ENCODE measurements at places on chromosomes 1 and 21.
A peak's percentile ranks its signal among the peaks of the same experiment; 100 is the strongest.

- DNase-seq = no peak
These were observed 14.0 kb upstream of the CFAP126 start for GRCh38 chr1:161381707-161382106.

DNA sequence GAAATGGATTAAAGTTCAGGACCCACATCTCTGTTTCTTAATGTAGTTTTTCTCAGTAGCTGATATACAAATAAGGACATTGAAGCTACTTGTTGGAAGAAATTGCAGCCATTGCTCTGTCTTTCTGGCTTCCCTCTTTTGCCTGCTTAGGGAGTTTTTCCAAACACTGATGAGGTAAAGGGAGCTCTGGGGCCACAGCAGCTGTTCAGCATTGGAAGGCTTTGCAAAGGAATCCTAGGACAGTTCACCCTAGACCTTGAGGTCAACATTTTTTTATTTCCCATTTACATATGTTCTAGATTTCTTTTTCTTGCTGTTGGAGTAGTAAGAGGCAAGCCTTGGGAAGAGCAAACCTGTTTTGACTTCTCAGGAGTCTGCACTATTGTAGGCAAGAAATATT lies 126.9 kb upstream of the PLPPR5 start:
- DNase-seq = no peak

DNA sequence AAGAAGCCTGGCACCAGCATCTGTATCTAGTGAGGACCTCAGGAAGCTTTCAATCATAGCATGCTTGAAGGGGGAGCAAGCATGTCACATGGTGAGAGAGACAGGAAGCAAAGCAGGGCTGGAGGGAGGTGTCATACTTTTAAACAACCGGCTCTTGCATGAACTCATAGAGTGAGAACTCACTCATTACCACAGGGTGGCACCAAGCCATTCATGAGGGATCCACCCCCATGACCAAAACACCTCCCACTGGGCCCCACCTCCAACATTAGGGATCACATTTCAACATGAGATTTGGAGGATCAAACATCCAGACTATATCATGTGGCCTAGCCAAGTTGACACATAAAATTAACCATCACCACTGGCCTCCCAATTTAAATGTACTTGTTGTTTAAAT lies 125.1 kb upstream of the KCND3 start:
- peak; percentile 9 for DNase-seq

- no peak for DNase-seq
These were observed 7.0 kb downstream of the CAPZB start for GRCh38 chr1:19478322-19478721.

DNA sequence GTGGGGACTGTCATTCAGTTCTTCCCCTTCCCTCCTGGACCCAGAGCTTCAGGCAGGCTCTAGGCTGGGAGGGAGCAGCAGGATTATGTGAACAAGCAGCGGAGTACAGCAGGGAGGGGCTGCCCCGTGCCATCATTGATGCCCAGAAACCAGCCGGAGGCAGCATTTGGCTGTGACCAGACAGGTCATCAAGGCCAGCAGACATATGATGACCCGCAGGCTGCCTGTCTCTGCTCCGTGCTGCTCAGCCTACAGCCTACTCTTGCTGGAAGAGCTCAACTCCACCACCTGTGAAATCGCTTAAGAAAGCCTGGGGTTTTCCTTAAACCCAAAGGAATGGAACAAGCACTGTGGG lies 4.9 kb downstream of the KLHL21 start:
- DNase-seq = no peak

DNA sequence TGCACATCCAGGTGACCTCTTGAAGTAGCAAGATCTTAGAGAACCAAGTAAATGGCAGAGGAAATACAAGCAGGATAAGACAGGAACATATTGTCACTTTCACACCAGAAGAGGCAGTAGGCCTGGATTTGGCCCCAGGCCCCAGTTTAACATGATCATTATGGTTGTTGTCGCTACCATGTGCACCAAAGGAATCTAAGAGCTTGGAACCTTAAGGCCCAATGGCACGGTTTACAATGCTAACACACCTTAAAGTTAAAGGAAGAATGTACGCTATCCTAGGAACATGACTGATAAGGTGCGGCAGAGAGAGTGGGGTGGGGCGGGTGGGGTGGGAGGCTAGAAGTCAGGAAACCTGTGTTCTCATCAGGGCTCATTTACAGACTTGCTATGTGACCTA lies 147.5 kb downstream of the ROR1 start:
- no peak for DNase-seq

DNA sequence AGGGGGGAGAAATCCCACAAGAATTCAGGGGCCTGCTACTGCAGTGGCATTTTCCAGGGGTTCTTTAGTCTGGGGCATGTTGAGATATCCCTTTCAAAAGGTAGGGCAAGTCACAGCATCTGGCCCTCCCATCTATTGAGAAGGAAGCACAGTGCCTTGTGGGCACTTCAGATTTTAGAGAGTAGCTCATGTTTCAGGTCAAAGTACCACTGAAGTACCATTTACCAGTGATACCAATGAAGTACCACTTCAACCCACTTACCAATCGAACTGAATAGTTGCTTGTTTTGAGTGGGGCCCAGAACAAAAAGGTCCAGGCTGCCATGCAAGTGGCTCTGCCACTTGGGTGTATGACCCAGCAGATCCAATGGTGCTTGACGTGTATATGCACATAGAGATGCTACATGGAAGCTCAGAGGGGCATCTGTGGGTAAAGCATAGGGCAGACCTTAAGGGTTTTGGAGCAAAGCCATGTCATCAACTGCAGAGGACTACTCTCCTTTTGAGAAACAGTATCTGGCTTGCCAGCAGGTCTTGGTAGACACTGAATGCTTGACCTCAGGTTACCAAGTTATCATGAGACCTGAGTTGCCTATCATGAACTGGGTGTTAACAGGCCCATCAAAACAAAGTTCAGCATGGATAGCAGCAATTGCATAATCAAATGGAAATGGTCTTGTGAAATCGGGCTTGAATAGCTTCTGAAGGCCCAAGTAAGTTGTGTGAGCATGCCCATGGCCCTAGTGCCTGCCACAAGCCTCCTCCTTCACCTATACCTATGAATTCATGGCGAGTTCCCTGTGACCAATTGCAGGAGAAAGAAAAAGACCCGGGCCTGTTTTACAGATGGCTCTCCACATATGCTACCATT lies 23.5 kb downstream of the PLA2G2D start:
- DNase-seq = no peak

DNA sequence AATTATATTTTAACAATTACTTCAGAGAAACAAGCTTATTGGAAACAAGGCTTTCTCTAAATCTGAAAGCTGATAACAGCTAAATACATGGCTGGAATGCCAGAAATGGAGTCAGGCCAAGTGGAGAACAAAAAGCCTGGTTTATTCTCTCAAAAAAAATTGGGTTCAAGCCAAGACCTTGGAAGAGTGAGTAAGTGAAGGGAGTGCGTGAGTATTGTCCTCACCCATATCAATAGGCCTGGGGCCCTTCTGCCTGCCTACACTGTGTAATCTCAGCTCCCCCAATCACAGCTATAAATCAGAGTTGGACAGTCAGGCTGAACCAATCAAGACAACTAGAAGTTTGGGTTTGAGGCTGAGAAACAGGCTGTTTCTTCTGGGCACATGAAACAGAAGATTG lies 7.4 kb downstream of the KYAT3 start:
- DNase-seq = no peak

GRCh38 chr1:220432408-220432807 lies 95.5 kb upstream of the MARK1 start:
- DNase-seq = peak; percentile 41

- DNase-seq = no peak
These were observed 104.8 kb downstream of the OMA1 start for GRCh38 chr1:58441699-58442098.

- no peak for DNase-seq
These were observed 149.3 kb upstream of the ETV3 start for GRCh38 chr1:157287462-157287861.

GRCh38 chr1:182599339-182599738 lies 4.8 kb downstream of the RGS16 start:
- DNase-seq = no peak

DNA sequence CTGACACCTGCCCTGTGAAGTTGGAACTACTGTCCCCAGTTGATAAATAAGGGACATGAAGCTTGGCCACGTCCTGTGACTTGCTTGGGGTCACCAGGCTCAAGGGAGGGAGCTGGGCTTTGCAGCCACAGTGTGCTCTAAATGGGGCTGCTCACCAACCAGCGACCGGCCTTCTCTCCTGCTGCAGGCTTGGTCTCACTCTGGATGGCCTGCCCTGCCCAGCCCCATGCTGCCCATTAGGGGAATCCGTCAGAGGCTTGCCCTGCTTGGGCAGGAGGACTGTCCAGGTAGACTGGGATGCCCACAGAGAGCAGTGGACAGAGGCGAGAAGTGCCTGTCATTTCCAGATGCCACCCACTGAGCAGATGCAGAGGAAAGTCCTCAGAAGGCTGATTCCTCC lies 1.2 kb upstream of the CENPS start:
- no peak for DNase-seq

GRCh38 chr1:7899741-7900140 lies 40.9 kb downstream of the TNFRSF9 start:
- peak; percentile 7 for DNase-seq

DNA sequence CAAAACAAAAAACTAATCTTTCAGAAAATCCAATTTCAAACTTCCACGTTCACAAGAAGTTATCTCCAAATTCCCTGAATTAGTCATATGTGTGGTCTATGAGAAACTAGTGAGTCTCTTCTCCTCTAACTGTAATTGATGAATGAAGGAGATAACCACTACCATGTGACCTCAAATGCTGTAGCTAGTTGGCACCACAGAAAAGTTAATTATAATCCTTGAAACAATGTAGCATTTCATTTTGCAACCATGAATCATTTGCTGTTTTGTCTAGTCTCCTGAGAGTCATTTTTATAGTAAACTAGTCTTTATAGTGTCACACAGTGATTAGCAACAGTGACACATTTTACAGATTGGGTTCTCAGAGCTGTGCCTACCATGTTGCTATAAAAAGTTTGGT lies 287.5 kb downstream of the LRRIQ3 start:
- DNase-seq = no peak

DNA sequence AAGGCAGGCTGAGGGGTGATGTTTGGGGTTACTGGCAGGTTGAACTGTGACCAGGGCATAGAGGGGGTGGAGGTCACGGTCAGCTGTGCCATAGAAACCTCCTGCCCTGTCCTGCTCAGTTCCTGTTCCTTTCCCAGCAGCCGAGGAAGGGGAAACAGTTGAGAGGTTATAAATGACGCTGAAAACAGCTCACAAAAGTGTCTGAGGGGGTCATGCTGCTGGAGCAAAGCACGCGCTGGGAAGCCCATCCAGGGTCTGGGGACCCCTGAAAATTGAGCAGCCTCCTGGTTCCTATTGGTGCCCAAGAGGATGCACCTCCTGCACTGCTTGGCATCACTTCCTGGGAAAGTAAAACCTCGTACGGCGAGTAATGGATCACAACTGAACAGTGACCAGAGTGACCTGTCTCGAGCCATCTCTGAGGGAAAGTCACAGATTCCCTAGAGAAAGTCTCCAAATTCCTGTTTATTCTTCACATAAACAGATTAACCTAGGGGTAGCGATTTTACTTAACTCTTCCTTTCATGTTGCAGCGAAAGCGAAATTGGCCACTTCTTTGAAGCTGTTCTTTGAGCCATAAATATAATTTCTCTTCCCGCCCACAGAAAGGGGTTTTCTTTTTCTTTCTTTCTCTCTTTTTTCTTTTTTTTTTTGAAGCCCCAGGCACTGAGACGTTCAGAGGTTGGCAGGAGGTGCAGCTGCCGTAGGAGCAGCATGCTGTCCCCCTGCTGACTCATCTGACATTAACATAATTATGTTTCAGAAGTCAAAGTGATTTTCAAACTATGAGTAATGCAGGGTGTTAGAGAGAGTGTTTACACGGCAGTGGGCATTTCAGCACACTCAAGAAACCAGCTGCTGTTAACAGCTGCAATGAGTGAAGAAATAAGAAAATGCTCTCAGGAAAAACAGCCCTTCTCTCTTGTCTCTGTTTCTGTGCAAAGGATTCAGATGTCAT lies 41.8 kb upstream of the ATF3 start:
- DNase-seq = peak; percentile 93

GRCh38 chr1:241553886-241554592 lies 21.9 kb downstream of the KMO start:
- DNase-seq = no peak

DNA sequence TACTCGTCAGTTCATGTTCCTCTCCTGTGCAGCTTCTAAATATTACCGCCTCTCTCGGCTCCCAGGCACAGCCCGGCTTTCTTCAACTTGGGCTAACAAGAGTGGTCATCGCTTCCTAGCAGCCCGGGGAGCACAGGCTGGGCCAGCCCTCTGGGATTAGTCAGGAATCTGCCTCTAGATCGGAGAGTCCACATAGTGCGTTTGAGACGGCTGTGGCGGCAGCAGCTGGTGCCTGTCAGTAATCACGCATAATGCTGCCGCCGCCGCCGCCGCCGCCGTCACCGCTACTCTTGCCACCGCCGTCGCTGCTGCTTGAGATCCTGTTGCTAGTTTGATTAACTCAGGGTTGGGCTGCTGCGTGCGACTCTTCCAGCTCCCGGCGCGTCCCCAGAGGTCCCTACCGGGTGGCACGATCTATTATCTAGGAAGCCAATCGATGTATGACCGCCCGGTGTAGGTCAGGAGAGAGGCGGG lies at the start of gene RXRG:
RXRG (minus strand) TSS at position 230 of the 474 bp plus-strand sequence. CDS start 233 bp downstream, outside the sequence.
- no peak for DNase-seq

DNA sequence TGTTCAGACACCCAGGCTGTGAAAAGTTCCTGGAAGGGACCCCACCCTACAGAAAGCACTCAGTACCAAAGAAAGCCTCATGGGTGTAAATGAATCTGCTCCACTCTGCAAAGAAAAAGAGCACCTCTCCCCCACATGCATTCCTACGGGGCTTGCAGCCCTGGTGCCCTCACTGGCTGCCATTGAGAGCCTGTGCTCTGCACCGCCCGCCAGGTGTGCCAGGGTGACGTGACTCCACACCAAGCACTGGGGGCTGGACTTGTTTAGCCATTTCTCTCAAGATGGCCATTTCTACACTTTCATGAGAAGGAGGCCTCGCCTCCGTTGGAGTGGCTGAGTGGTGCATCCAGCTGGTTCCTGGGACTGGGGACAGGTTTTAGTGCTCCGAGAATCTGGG lies 380.5 kb upstream of the VAMP3 start:
- DNase-seq = no peak

- DNase-seq = no peak
These were observed 44.6 kb downstream of the TOR3A start for GRCh38 chr1:179126338-179127060.

DNA sequence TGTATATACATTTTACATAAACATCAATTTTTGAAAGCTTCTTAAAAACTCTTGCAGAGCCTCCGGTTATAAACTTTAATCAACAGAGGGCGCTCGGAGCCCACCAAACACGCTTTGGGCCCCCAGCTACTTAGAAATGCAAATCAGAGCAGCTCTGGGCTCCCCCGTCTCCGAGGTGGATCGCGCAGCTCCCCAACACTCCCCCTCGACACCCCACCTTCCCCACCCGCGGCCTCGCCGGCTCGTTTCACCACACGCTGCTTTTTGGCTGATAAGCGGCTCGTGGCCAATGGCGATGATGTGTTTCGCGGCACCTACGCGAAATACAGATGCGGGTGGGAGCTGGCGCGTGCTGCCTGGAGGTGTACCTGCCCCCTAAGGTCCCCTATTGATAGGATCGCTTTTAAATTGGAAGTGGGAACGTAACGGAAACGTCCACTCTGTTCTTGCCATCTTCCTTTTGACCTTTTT lies 1.7 kb upstream of the KIF26B start:
- DNase-seq = peak; percentile 82

- DNase-seq = peak; percentile 12
These were observed 95.6 kb downstream of the PTPRC start for GRCh38 chr1:198734323-198735008.

GRCh38 chr1:3003941-3004270 lies 17.4 kb upstream of the ACTRT2 start:
- DNase-seq = no peak

- DNase-seq = no peak
These were observed 31.9 kb upstream of the LRRC3 start for GRCh38 chr21:44423312-44423821.
